ENCODE measurements at places on chromosomes 5 and 9. TPM values are rescaled to one million over a fixed set of nuclear protein-coding genes. Genes with fewer than 3 reads are reported as not detected.

GRCh38 chr9:82555431-82556051 lies 507.4 kb downstream of the RASEF start:
- no peaks in the 10 kb centered on the region for H3K27me3 ChIP-seq
- peaks cover 47% of the 10 kb centered on the region for H3K4me1 ChIP-seq
- no peak overlapping the region for H3K4me3 ChIP-seq
- no peaks in the 10 kb centered on the region for H3K36me3 ChIP-seq

- peak; percentile 85 for DNase-seq
- H3K4me3 ChIP-seq, result no peak overlapping the region
- H3K27ac ChIP-seq, result no peak overlapping the region
- H3K36me3 ChIP-seq, result no peaks in the 10 kb centered on the region
- no peaks in the 10 kb centered on the region for H3K27me3 ChIP-seq
Observed at GRCh38 chr5:33975852-33976251, 8.6 kb downstream of the SLC45A2 start.

GRCh38 chr5:74093561-74093960 lies 467.6 kb downstream of the ARHGEF28 start:
- H3K27me3 ChIP-seq, result no peaks in the 10 kb centered on the region
- H3K4me1 ChIP-seq, result peaks cover 18% of the 10 kb centered on the region
- no peak for DNase-seq
- no peaks in the 10 kb centered on the region for H3K36me3 ChIP-seq
- no peak overlapping the region for H3K27ac ChIP-seq
- no peak overlapping the region for H3K4me3 ChIP-seq

WDR38 gene
- polyA plus RNA-seq, result 6.0 TPM

GRCh38 chr5:75348241-75348640 lies 11.2 kb downstream of the HMGCR start:
- no peak overlapping the region for H3K27ac ChIP-seq
- no peaks in the 10 kb centered on the region for H3K4me1 ChIP-seq
- no peaks in the 10 kb centered on the region for H3K27me3 ChIP-seq
- H3K4me3 ChIP-seq, result no peak overlapping the region
- DNase-seq, result no peak

GRCh38 chr9:128252317-128253139 lies 23.3 kb downstream of the GOLGA2 start:
- DNase-seq, result no peak
- H3K4me3 ChIP-seq, result no peak overlapping the region
- no peaks in the 10 kb centered on the region for H3K27me3 ChIP-seq
- no peaks in the 10 kb centered on the region for H3K4me1 ChIP-seq
- no peak overlapping the region for H3K27ac ChIP-seq

- no peak for DNase-seq
- no peak overlapping the region for H3K4me3 ChIP-seq
- no peak overlapping the region for H3K27ac ChIP-seq
- H3K4me1 ChIP-seq, result peaks cover 2% of the 10 kb centered on the region
Observed at GRCh38 chr5:137627706-137628105, 108.2 kb downstream of the KLHL3 start.

FOXD4L3 gene
- polyA plus RNA-seq, result not detected

DNA sequence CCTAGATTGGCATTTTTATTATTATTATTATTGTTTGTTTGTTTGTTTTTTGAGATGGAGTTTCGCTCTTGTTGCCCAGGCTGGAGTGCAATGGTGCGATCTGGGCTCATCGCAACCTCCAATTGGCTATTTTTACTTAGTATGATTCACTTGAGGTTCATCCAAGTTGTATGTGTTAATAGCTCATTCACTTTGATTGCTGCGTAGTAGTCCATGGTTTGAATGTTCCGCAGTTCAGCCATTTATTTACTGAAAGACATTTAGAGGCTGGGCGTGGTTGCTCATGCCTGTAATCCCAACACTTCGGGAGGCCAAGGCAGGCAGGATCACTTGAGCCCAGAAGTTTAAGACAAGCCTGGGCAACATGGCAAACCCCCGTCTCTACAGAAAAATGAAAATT lies 22.6 kb upstream of the MELK start:
- H3K4me3 ChIP-seq, result no peak overlapping the region
- no peaks in the 10 kb centered on the region for H3K4me1 ChIP-seq
- DNase-seq, result no peak

DNA sequence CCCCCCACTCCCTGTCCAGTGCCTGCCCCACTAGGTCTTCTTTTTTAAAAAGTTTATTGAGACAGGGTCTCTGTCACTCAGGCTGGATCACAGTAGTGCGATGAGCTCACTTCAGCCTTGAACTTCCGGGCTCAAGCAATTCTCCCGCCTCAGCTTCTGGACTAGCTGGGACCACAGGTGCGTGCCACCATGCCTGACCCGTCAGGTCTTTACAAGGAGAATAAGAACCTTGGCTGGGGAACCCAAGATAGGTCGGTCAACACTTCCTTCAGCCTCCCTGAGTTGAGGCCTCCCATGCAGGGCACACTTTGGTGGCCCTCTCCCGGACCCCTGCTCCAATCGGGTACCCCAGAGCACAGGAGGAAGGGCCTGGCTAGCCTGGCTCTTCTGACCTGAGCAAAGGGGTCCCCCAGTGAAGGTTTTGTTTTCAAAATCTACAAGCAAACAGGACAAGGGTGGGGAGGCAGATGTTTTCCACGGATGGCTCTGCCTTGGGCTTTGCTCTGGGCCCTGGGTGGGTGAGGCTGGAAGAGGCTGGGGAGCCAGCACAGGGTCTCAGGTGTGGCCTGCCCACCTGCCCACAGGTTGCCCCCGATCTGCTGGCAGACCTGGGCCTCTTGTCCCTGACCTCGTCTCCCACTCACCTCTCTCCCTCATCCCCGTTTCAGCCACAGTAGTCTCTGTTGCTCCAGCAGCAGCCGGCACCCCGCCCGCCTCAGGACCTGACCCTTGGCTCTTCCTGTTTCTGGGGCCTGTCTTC lies 108.7 kb upstream of the PHYKPL start:
- H3K4me1 ChIP-seq, result peaks cover 7% of the 10 kb centered on the region
- DNase-seq, result no peak
- no peaks in the 10 kb centered on the region for H3K36me3 ChIP-seq
- no peak overlapping the region for H3K4me3 ChIP-seq
- H3K27me3 ChIP-seq, result no peaks in the 10 kb centered on the region

GRCh38 chr5:90612919-90613318 lies 54.3 kb downstream of the ADGRV1 start:
- no peaks in the 10 kb centered on the region for H3K36me3 ChIP-seq
- no peak overlapping the region for H3K27ac ChIP-seq
- H3K4me1 ChIP-seq, result no peaks in the 10 kb centered on the region
- no peaks in the 10 kb centered on the region for H3K27me3 ChIP-seq

EFNA5 gene
- polyA plus RNA-seq, result 3.2 TPM

GRCh38 chr9:35106343-35106730 lies 3.4 kb upstream of the STOML2 start:
- peaks cover 18% of the 10 kb centered on the region for H3K36me3 ChIP-seq
- H3K27ac ChIP-seq, result no peak overlapping the region
- no peaks in the 10 kb centered on the region for H3K27me3 ChIP-seq
- peaks cover 28% of the 10 kb centered on the region for H3K4me1 ChIP-seq
- no peak for DNase-seq
- no peak overlapping the region for H3K4me3 ChIP-seq

GRCh38 chr9:92196909-92197308 lies 81.7 kb upstream of the SPTLC1 start:
- H3K4me1 ChIP-seq, result no peaks in the 10 kb centered on the region
- no peaks in the 10 kb centered on the region for H3K36me3 ChIP-seq
- no peaks in the 10 kb centered on the region for H3K27me3 ChIP-seq
- DNase-seq, result no peak

AJM1 gene
- polyA plus RNA-seq, result 1.1 TPM

SOHLH1 gene
- polyA plus RNA-seq, result not detected

EIF4E1B gene
- polyA plus RNA-seq, result not detected

- no peaks in the 10 kb centered on the region for H3K4me1 ChIP-seq
- no peaks in the 10 kb centered on the region for H3K27me3 ChIP-seq
- no peak overlapping the region for H3K27ac ChIP-seq
- no peak for DNase-seq
- H3K4me3 ChIP-seq, result no peak overlapping the region
- H3K36me3 ChIP-seq, result no peaks in the 10 kb centered on the region
Observed at GRCh38 chr9:13728131-13728530, 448.6 kb upstream of the MPDZ start.

DNA sequence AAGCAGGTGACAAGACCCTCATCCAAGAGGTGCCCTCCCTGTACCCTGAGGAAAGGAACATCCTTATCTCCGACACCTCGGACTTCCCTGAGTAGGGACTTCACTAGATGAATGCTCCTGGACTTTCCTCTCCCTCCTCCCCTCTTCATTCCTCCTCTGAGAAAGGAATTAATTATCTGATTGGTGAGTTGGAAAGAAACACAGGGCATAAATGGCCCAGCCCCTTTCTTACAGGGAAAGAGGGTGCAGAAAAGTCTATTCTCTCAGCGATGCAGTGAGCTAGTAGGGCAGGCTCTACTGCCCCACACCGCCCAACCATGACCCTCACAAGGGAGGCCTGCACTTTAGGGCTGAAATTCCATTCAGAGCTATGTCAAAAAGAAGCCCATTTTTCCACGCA lies 87.5 kb downstream of the TTC39B start:
- no peak overlapping the region for H3K27ac ChIP-seq
- no peaks in the 10 kb centered on the region for H3K36me3 ChIP-seq

ZNF354C gene
- polyA plus RNA-seq, result 1.2 TPM

TSSK1B gene
- polyA plus RNA-seq, result not detected

FAM221B gene
- polyA plus RNA-seq, result 0.13 TPM

- H3K36me3 ChIP-seq, result no peaks in the 10 kb centered on the region
- H3K27ac ChIP-seq, result no peak overlapping the region
- no peaks in the 10 kb centered on the region for H3K4me1 ChIP-seq
- peak; percentile 73 for DNase-seq
- no peak overlapping the region for H3K4me3 ChIP-seq
Observed at GRCh38 chr9:115442054-115442453, 324.1 kb upstream of the TNC start.

SLCO6A1 gene
- polyA plus RNA-seq, result not detected

DNA sequence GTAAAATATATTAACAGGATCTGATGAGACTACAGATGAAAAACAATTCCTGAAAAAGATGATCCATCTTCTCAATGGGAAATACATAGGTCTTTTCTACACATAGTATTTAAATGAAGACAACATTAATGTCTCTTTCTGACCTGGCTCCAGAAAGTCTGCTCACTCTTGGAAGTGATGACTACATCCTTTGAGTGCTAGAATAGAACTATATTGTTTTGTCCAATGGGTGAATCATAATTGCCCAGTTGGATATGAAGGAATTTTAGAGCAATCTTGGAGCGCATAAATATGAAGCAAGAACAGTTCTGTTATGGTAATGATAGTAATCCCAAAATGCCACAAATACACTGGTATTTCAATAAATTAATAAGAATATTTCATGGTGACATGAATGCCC lies 322.1 kb downstream of the DEPDC1B start:
- no peak for DNase-seq
- no peak overlapping the region for H3K4me3 ChIP-seq
- H3K36me3 ChIP-seq, result no peaks in the 10 kb centered on the region
- H3K27ac ChIP-seq, result no peak overlapping the region
- H3K27me3 ChIP-seq, result no peaks in the 10 kb centered on the region

DNA sequence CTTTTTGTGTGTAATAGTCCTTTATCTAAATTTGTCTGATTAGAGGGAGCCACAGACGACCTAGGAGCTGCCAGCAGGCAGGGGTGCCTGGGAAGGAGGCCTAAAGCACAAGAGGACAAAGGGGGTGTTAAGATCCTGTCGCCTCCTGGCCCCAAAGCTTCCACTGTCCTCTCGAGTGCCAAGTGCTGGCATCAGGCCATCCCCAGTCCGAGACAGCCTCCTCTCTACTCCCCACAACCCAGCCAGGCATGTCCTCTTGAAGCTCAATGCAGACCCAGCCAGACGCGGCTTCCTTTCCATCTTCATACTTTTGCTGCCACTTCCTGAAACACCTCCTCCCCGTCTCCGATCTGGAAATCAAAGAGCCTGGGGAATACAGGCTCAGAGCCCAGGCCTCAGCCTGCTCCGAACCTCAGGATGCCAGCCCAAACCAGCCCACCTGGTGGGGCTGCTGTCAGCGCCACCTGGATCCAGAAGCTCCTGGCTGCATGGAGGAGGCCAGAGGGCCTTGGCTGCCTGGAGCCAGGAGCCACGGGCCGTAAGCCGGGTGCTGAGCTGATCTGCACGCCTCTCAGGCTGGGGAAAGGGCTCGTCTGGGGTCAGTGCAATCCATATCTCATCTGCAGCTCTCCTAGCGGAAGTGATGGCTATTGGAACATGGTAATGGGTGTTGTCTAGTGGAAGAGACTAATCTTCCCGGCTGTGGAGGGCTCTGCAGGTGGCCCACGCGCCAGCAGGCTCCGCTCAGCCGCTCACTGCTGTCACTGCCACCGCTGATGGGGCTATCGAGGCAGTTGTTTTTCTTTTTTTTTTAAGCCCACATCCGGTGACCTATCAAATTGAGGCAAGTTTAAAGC lies 60.2 kb upstream of the FUBP3 start:
- H3K27ac ChIP-seq, result no peak overlapping the region
- peak; percentile 19 for DNase-seq
- H3K4me1 ChIP-seq, result no peaks in the 10 kb centered on the region
- H3K36me3 ChIP-seq, result no peaks in the 10 kb centered on the region

MLANA gene
- not detected for polyA plus RNA-seq

DNA sequence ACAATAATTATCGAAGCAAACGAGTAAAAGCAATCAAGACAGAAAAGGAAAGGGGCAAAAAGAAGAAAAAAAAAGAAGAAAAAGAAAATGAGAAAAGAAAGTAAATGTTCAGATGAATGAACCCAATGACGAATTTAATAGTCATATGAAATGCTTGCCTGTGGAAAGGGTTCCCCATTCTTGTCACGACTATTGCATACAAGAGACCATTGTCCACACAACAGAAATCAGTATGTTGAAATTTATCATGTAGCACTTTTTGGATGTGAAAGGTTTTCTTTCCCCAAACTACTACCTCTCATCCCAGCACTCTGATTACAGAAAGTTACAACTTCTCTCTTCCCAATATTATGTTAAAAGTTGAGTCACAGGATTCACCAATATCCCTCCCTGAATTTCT lies 162.4 kb downstream of the ZDHHC21 start:
- H3K27ac ChIP-seq, result no peak overlapping the region
- no peak for DNase-seq
- H3K27me3 ChIP-seq, result no peaks in the 10 kb centered on the region
- H3K4me1 ChIP-seq, result no peaks in the 10 kb centered on the region
- H3K4me3 ChIP-seq, result no peak overlapping the region

C1QTNF2 gene
- 1.1 TPM for polyA plus RNA-seq

DNA sequence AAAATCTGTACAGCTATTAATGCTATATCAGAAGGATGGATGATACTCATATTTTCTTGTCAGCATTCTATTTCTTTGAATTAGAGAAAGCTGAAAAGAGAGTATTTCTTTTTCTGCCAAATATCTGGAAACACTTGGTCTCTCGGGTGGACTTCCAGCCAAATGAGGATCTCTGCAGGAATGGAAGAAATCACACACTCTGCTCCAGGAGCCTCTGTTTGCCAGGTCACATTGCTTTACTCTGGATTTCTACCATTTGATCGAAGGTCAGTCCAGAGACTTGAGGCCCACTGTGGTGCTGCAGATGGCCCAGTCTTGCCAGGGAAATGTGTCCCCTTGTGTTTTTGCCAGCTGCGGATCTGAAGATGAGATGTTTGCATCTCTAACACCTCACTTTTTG lies 154.1 kb downstream of the PCSK1 start:
- no peaks in the 10 kb centered on the region for H3K36me3 ChIP-seq
- H3K4me1 ChIP-seq, result no peaks in the 10 kb centered on the region
- H3K27me3 ChIP-seq, result no peaks in the 10 kb centered on the region
- H3K27ac ChIP-seq, result no peak overlapping the region
- H3K4me3 ChIP-seq, result no peak overlapping the region
